ENCODE measurements at places on chromosomes 7 and 10.
A peak's percentile ranks its signal among the peaks of the same experiment; 100 is the strongest.

DNA sequence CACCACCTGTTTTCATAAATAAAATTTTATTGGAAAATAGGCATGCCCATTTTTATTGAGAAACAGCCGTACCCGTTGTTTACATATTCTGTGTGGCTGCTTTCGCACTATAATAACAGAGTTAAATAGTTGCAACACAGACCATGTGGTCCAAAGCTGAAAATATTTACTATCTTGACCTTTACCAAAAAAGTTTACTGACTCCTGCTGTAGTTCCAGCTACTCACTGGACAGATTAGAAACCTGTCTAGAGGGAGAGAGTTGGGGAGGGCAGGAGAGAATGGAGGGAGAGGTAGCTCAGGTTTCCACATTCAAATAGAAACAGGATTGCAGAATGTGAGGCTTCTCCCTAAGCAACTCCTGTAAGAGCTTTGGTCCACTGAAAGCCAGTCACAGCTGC lies 55.1 kb upstream of the GLCCI1 start:
- DNase-seq: no peak

DNA sequence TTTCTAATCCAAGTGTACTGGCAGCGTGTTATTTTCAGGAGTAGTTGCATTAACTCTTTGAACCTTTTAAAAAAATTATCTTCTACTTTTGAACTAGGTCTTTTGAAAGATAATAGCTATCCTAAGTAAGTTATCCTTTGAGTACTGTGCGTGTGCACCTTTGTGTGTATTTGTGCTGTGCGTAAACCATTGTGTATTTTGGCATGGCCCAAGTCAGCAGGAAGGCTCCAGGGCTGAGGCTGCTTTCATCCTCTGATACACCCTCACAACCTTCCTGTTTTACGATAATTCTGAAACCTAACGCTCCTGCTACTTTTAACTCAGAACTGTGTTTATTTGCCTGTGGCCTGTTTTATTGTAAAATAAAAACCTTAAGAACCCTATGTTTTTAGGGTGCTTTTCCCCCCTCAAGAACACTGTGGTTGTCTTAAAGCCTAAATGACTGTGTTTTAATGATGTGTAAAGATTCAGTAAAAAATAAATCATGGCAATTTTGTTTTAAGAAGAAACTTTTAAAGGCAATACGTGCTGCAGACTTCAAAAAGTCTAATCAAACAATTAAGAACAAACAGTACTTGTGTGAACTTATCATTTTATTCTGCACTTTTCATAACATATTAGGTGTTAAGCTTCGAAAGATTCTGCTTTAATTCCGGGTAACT lies 57.5 kb downstream of the HDAC9 start:
- no peak for DNase-seq

- no peak for DNase-seq
Observed at GRCh38 chr7:142863891-142864685, 9.2 kb downstream of the EPHB6 start.

GRCh38 chr7:151306860-151307259 lies 34.8 kb upstream of the NUB1 start:
- DNase-seq: no peak

- no peak for DNase-seq
Observed at GRCh38 chr7:1449951-1450350, 9.3 kb downstream of the MICALL2 start.

GRCh38 chr10:72162978-72163377 lies 52.8 kb upstream of the ANAPC16 start:
- DNase-seq: peak; percentile 22

DNA sequence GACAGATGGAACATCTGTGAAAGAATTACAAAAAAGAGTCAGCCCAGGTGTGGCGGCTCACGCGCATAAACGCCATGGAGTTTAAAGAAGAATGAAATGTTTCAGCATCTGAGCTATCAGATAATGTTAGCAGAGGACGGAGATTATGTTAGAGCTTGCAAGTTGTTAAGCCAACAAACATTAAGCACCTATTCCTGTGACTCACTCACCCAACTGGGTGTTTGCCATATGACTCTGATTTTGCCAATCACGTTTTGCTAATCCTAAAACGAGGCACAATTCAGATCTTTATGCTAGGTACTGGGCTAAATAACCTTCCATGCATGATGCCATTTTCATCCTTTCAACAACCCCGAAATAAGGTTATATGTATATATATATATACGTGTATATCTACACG lies 29.0 kb upstream of the CCNY start:
- DNase-seq: no peak

- DNase-seq: no peak
Observed at GRCh38 chr7:107170051-107170915, 1.5 kb downstream of the HBP1 start.

DNA sequence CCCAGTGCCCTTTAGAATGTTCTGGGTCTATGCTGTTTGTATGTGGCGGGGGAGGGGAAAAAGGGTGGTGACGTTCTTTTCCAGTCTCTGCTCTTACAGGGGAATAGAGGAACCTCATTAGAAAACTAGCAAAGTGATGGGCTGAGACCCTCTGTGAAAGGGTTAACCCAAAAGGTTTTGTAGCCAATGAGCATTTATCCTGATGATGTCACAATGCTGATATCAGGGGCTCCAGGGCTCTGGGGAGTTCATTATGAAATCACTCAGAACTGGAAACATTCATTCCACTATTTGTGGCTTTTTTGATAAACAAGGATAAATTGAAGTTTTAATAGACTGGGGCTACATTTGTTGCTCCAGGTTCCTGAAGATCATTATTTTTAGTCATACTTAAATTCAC lies 71.7 kb downstream of the ARID5B start:
- no peak for DNase-seq

DNA sequence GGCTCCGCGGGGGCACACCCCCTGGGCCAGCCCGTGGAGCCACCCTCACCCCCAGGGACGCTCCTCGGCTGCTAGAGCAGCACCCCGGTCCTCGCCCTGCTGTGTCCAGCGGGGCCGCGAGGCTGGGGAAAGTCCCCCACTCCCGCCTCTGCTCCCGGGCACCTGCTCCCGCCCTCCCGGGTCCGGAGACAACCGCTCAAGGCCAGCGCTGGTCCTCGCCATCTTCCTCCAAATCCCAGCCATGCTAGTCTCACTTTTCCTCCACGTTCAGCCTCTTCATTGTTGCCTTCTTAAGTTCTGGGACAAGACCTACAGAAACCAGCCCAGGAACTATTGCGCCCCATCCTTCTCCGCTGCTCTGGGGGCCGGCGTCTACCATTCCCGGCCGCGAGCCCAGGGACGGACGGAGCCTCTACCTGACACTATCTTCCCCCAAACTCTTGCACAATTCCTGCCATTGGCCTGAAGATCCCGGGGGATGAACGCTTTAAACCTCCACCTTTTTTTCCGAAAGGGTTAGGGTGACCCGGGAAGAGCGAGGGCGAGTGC lies 4.8 kb upstream of the KCP start:
- DNase-seq: no peak

- peak; percentile 51 for DNase-seq
Observed at GRCh38 chr7:42107484-42108240, 129.3 kb downstream of the GLI3 start.

DNA sequence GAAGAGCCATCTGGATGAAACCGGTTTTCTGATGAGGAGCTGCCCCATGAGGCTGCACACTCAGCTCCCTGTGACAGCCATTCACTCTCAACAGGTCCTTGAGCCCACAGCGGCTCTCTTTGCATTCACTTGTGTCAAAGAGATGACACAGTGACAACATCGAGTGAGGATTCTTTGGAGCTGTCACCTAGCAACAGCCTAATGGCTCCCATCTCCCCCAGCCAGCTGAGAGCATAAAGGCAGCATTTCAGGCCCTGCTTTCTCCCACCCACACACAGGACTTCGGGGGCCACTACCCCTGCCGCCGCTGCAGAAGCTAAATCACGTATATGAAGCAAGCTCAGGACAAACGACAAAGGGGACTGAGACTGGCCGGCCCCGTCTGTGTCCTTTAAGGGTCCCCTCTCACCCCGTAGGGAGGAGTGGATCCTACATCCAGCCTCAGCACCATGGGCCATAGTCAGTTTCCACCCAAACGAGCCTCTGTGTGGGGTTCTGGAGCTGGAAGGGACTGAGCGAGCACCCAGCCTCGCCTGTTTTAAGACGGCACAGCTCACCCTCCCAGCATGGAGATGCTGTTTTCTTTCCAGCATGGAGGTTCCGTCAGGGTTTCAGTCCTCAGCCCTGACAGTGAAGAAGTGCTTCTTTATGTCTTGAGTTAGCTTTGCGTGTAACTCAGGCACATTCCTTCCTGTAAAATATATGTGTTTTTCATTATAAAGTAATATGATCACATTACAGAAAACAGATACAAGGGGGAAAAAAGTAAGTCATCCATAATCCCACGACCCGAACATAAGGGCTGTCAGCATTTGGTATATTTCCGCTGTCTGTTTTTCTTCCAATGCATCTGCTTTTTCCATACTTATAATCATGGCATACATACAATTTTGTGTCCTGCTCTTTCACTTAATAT lies 4.9 kb downstream of the CPA4 start:
- no peak for DNase-seq

- DNase-seq: no peak
Observed at GRCh38 chr10:124632566-124632965, 111.6 kb downstream of the FAM53B start.

- DNase-seq: no peak
Observed at GRCh38 chr7:151542606-151543130, 23.0 kb upstream of the RHEB start.

- no peak for DNase-seq
Observed at GRCh38 chr7:2354939-2355704, 495 bp downstream of the EIF3B start.

DNA sequence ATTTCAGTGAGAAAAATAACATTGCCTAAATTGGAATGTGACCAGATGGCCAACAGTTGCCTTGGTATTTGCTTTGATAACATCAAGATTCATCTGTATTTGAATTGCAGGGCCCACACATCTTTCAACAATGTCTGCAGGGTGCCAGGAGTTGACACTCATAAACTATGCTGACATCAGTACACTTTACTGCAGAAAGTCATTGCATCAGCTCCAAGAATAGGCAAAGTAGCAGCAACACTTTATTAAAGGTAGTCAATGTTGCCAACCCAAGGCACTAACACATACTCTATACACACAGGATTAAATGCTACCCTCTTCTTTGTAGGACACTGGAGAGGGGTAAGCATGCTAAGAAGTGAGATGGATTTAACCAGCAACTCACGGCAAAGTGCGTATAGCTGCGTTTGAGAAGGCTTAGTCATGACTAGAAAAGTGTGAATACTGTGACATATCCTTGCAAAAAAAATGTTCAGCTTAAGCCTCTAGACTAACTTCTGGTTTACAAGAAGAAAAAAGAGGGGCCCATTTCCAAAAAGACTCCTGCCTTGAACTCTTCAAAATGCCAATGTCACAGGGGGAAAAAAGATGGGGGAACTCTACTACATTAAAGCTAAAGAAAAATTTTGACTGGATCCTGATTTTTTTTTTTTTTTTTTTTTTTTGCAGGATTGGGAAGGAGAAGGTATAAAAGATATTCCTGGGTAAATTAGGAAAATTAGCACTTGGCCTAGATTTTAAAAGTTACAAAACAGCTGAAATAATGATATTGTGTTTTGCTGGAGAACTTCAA lies 2.2 kb downstream of the BBIP1 start:
- DNase-seq: peak; percentile 92

DNA sequence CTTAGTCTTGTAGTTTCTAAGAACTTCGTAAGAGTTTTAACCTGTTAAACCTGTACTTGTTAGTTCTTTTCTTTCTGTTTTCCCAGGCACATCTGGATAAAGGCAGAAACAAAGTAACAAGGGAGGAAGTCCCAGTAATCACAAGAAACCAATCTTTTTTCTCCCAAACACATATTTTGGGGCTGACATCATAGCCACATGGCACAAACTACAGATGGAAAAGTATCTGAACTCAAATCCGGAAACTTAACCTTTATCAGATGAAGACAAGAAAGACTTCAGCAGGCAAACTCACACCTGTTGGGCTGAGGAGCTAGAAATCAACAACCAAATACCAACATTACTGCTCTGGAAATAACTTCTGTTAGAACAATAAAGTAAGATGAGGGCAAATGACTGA lies 67.1 kb downstream of the CUBN start:
- peak; percentile 76 for DNase-seq

DNA sequence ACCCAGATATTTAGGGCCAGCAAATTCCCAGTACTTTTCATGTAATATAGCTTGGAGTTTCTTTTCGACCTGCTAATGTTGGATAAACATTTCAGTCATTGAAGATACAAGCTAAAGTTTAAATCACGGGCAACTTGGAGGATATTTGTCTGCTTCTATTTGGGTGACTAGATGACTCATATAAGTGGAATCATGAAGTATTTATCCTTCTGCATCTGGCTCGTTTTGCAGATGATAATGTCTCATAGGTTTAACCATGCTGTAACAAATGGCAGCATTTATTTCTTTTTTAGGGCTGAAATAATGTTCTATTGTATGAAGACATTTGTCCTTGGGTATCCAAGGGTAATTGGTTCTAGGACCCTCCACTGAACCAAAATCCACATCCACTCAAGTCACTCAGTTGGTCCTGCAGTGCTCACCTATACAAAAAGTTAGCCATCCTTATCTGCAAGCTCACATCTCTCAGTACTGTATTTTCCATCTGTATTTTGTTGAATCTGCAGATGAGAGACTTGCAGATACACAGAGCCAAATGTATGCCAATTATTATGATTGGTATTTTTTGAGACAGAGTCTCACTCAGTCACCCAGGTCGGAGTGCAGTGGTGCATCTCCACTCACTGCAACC lies 187.2 kb upstream of the CSTF2T start:
- DNase-seq: peak; percentile 24

GRCh38 chr10:112986544-112987190 lies 36.6 kb downstream of the TCF7L2 start:
- no peak for DNase-seq

GRCh38 chr7:122206985-122207384 lies 62.9 kb upstream of the AASS start:
- DNase-seq: no peak

DNA sequence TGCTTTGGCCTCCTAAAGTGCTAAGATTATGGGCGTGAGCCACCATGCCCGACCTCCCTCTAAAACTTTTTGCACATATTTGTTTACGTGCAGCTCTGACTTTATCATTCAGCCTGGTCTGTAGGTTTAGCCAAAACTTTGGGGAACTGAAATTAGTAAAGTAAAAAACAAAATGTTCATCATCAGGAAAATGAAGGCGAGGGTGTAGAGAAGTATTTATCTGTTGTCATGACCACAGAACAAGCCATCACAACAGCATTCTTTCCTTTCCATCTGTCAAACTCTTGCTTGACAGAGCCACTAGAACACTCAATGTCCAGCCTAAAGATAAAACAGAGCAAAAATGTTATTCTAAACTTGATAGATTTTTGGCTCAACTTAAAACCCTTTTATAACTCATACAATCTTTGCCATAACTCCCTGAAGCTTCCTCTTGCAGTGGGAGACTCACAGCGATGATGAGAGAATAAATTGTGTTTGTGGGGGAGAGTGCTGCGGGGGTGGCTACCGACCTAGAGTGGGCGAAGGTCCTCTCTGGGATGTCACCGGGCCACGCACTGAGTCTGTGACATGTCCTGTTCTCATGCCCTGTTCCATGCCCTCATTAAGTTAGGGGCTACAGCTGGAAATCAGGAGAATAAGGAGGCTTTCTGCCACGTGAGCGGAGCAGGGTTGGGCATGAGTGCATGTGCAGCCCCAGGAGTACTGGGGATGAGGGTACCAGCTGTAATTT lies 58.6 kb upstream of the MKRN1 start:
- no peak for DNase-seq

Data from GM04504 (cell line).